Stimulated activated CD4-positive, alpha-beta T cell treated with anti-CD3 and anti-CD28 coated beads, Interleukin-15, amount 100 ng/mL, for 1 hour (primary cell): ENCODE measurements at places on chromosomes 13 and 19.

DNA sequence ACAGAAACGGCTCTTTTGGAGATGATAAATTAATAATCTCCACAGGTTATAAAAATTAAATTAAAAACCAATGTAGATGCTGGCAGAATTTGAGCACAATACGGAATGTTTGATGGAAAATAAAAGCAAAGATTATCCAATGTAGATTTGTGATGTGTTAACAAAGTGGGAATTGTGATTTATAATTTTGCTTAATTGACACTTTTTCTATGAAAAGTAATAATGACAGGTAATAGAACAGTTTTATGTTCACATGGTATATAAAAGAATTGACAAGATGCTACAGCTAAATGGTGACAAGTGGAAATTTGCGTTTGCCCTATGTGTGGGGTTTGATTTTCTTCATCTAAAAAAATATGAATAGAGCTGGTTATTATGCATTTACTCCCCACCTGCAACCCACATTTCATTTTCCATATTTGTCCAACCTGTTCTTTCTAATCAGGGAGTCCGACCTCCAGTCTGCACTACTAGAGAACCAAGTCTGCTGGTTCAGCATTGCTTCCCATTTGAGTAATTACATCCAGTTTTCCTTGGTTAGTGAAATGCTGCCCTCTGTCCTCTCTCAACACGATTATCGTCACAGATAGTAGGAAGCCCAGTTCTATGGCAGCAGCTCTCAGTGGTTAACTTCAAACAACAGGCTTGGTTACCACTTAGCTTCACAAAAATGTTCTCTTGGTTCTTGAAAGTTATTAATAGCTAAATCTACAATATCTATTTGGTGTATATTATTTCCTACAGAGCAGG is 61.4 kb upstream of the SLITRK1 start:
- DNase-seq: no peak

DNA sequence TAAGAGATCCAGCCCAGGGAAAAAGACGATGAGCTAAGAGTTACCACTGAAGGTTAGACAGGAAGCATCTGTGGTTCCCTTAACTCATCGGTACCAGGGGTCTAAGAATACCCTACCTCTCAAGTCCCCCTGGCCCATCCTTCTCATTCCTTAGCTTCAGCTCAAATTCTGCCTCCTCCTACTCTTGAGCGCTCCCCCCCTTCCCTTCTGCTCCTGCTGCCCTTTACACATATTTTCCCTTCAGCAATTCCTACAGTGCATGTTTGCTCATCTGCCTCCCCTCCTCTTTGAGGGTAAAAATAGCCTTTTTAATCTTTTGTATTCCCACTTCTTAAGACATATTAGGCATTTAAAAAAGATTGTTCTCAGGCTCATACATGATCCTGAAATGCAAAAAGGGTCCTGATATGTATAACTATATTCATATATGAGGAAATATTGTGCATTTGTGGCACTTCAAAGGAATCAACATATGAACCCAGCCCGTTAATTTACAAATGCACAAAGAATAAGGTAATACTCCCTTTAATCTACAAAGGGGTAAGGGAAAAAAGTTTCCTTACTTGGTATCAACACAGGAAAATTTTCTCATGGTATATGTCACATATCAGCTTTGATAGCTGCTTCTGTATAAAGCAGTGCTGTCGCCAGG is 33.1 kb downstream of the LNX2 start:
- no peak for DNase-seq

GRCh38 chr13:77714119-77714755 is 16.8 kb downstream of the SLAIN1 start:
- no peak for DNase-seq

DNA sequence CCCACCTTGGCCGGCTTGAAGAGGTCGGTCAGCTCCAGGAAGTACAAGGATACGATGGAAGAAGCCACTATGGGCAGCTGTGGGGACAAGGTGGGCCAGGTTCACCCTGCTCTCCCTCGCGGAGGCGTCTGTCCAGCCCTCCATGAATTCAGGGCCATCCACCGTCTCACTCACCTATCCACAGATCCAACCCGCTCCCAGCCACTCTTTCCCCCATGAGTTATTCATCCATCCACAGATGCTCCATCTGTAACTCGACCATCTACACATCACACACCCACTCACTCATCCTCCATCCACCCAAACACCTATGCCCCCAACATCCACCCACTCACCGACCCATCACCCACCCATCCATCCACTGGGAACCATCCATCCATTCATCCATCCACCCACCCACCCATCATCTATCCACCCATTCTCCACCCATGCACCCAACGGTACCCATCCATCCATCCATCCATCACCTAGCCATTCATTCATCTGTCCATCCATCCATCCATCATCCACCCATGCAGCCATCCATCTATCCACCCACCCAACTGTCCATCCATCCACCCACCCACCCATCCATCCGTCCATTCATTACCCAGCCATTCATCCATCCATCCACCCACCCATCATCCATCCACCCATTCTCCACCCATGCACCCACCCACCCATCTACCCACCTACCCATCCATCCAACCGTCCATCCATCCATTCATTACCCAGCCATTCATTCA is 5.8 kb downstream of the PLPPR3 start:
- DNase-seq: no peak

DNA sequence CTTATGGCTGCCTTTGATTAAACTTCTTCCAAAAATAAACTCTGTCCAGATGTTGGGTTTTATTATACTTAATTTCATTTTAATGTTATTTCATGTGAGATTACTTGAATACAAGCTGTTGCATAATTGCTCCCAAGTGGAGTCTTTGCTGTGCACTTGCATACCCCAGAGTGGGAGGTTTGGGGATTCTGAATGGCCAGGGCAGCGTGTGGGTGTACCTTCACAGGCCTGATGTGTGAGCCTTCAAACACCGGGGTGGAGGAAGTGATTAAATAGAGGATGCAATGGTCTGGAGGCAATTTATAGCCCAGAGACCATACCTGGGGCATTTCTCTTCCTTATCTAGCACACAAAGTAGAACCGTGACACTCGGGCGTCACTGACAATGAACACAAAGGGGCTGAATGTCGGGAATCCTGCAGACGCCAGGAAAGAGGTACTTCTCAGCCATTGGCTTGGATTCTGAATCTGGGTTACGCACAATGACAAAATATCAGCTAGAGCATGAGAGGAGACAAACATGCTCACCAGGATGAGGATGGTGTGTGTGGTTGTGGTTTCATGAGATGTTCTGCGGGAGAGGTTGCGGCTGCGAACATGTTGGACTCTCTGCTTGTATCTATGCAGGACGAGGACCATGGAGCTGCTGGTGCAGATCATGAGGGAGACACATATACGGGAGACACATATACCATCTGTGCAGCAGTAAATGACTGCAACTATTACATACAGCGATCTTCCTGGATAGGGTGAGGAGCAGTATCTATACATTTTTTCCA is 7.1 kb upstream of the LILRA5 start:
- DNase-seq: no peak

DNA sequence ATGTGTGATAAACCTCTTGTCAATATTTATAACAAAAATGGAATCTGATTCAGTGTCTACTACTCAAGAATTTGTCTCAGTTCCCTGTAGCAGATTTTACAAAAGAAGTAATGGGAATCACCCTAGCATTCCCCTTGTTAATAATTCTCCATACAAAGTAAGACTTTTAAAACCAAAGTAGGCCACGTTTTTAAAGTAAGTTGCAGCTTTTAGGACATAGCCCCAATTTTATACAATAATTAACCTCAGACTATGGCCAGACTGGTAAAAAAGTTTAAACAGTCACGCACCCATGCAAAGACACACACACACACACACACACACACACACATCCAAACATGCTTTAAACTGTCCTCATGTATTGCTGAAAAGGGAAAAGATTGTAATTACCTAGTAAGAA is 589.9 kb downstream of the PCDH9 start:
- DNase-seq: no peak

- DNase-seq: no peak
These were observed 10.8 kb upstream of the PDCD5 start for GRCh38 chr19:32570081-32570785.

DNA sequence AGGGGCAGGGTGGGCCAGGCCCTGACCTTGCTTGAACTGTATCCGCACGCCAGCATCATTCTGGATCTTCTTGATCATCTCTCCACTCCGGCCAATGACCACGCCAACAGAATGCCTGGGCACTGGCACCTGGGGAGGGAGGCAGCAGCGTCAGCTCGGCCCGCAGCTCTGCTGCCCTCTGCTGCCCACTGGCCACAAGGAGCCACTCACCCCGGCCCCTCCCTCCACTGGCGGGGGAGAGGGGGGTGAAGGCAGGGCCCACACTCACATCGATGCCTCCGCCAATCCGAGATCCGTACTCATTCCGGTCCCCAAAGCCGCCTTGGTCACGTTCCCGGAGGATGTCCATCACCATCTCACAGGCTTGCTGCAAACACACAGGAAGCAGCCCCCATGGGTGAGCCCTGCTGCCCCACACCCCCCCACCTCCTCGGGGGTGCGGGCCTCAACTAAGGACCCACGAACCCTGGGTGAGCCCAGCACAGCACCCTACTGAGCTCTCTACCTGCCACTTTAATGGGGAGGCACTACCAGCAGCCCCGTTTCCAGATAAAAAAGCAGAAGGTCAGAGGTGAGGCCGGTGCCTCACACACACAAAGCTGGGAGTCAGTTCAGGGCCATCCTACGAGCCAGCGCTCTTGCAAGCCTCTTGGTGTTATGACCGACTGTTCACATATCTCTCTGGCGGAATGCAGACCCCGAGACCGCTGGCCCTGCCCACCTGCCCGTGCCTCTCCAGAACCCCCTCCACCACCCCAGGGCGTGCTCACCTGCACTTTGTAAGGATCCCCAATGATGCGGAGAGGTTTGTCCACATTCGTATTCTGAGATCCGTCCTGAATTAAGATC is 6.7 kb downstream of the KHSRP start:
- DNase-seq: no peak

- DNase-seq: peak; percentile 86
These were observed at the start of gene EBPL for GRCh38 chr13:49690995-49691784. Gene EBPL (minus strand): TSS chr13:49691486. CDS start chr13:49691424, 62 bp downstream.

DNA sequence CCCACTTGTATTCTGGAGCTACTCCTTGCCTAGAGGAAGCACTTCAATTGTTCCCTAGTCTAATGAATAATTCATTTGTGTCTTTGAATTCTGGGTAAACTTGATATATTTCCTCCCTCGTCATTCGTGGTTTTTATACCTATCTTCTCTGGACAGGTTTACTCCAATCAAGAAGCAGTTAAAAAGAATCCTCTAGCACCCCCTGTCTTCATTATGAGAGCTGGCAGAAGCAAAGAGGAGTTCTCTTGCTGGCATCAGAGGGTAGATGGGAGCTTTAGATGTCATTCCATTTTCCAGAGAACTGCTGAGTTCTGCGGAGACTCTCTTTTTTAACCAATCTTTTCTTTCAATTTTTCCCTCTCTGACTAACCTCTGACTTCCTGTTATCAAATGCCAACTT is 627.7 kb downstream of the FGF9 start:
- DNase-seq: no peak

DNA sequence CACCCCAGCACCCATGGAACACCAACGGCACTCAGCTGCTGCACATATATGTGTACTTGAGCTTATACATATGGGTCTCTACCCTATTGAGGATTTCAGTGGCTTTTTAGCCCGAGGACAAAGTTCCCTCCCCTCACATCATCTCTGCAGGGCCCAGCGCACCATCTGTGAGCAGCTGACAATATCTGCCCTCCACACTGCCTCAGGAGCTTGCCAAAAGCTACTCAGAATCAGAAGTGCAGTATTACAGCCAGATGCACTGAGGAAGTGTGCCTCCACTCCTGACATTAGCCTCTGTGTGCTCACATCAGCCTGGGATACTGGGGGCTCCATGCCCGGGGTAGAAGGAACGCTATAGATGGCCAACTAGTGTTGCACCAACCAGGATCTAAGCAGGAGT is 903.9 kb downstream of the UQCRFS1 start:
- DNase-seq: no peak

- DNase-seq: no peak
These were observed 32.8 kb upstream of the LRCH1 start for GRCh38 chr13:46520166-46520565.

- no peak for DNase-seq
These were observed 90.6 kb downstream of the PCDH9 start for GRCh38 chr13:67139551-67139950.

DNA sequence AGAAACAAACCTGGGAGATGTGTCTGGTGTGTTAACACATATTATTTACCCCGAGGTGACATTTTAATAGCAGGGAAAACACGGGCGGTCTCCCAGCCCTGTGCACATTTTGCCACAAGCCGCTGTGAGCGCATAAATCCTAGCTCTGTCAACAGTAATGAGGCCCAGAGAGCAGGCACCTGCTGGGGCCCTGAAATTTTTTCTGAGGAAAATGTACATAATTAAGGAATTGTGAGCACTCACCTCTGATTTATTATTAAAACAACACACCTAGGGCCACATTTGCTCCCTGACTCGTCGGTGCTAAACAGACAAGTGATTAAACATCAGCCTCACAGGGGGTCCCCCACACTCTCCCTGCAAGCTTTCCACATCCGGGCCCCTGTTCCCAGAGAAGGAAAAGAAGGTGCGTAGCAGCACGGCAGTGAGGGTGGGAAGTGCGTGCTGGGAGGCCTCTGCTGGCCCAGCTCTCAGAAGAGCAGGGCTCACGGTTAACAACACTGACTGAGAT is 616.3 kb downstream of the UQCRFS1 start:
- DNase-seq: no peak

- DNase-seq: no peak
These were observed 13.7 kb downstream of the KLHL26 start for GRCh38 chr19:18650468-18651041.

DNA sequence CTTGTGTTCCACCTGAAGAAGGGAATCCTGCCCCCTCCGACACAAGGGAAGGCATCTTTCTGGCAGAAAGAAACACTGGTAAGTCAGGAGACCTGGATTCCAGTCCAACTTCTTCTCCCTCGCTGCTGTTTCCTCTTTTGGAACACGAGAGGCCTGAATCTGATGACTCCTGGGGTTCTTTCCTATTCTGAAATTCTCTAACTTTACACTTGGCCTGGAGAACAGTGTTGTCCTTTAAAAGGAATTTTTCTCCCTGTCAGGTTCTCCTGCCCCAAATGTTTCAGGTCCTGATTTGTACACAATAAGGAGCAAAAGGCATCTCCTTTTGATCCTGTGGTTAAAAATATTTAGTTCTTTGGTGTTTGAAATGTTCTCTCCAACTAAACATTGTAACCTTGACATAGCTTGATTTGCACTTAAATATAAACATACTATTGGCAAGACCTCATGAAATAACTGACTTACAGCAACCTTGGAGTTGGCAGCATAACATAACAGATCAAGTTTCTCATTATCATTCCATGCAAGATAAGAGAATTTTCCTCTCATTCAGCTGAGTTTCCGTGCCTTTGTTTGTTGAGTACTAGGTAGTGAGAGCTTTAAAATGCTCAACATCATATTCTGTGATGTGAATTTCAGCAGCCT is 244.8 kb downstream of the COG6 start:
- no peak for DNase-seq

- DNase-seq: no peak
These were observed 32.2 kb downstream of the MRPL57 start for GRCh38 chr13:21208652-21209154.

DNA sequence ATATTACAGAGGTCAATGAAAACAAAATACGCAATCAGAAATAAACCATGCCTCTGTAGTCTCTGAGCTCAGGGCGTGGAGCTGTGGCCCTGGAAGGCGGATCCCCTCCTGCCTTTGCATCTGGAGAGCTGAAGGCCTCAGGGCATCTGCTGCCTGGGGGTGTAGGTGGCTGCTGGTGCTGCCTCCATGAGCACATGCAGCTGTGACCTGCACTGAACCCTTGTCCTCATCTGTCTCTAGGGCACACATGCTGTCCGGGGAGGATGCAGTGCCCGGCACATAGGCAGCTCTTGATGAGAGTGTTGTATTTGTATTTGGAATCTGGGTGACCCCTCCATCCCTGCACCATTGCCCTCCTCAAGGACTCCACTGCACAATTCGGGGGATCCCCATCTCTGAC is 185.7 kb downstream of the TEX29 start:
- no peak for DNase-seq
